Liver (tissue), 10 donors: ENCODE measurements at places on chromosomes 2 and 18. TPM values are rescaled to one million over a fixed set of nuclear protein-coding genes. Genes with fewer than 3 reads are reported as not detected.

DNA sequence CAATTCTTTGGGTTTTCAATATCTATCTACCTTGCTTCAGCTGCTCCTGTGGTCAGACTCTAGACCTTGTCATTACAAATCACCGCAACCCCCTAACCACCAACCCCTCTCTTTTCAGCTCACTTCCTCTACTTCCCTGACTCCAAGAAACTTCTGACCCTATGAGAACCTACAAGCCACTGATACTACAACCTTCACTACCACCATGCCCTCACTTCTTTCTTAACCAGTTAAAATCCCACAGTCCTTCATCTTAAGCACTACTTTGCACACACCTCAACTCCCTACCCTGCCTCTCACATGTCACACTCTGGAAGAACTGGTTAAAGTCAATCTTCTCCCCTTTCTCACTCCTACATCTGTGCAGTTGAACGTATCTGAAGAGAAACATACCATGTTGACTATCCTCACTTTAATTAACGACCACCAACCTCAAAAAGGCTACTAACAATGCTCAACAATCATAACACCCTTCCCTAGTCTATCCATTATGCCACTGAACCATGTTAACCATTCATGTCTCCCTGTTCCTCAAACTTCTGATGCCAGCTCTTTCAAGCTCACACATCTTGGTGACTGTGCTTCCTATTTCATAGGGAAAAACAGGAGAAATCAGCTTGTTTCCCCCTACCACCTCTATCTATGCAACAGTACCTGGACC is 12.6 kb downstream of the EIF2AK3 start:
- no peaks in the 10 kb centered on the region for H3K4me1 ChIP-seq
- no peak overlapping the region for H3K4me3 ChIP-seq
- H3K27me3 ChIP-seq = no peaks in the 10 kb centered on the region
- H3K36me3 ChIP-seq = no peaks in the 10 kb centered on the region
- no peak overlapping the region for H3K27ac ChIP-seq

- no peak overlapping the region for H3K27ac ChIP-seq
- no peak for DNase-seq
- no peaks in the 10 kb centered on the region for H3K4me1 ChIP-seq
- no peaks in the 10 kb centered on the region for H3K36me3 ChIP-seq
- H3K4me3 ChIP-seq = no peak overlapping the region
Measured at GRCh38 chr2:12347066-12347493, 369.7 kb upstream of the TRIB2 start.

DNA sequence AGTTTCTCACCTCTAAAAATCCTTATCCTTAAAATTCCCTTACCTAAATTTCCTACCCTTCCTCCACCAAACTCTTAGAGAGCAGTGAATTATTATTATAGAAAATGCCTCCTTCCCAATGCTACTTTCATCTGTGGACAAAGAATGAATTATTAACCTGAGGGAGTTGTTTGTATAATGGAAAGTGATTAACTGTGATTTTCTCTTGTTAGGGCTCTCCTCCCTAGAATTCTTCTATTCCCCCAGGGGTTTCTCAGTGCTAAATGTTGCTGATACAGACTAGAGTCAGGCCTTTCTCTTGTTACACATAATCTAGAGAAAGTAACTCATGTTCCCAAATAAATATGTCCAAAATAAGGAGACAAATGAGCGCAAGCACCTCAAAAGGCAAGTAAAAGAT is 23.3 kb downstream of the EPB41L5 start:
- no peak overlapping the region for H3K4me3 ChIP-seq
- no peaks in the 10 kb centered on the region for H3K27me3 ChIP-seq
- no peak overlapping the region for H3K27ac ChIP-seq
- H3K4me1 ChIP-seq = peaks cover 12% of the 10 kb centered on the region
- no peak for DNase-seq
- no peaks in the 10 kb centered on the region for H3K36me3 ChIP-seq

- no peaks in the 10 kb centered on the region for H3K4me1 ChIP-seq
- no peaks in the 10 kb centered on the region for H3K27me3 ChIP-seq
- no peak overlapping the region for H3K27ac ChIP-seq
- no peak overlapping the region for H3K4me3 ChIP-seq
- no peak for DNase-seq
Measured at GRCh38 chr2:183935005-183935404, 663.3 kb upstream of the ZNF804A start.

- no peak within 1 kb of the TSS for H3K27ac ChIP-seq
- peaks cover 17% of the 10 kb centered on the region for H3K4me1 ChIP-seq
Measured at GRCh38 chr2:102619414-102620319, at the start of gene SLC9A2. TSS of gene SLC9A2 (plus strand) at chr2:102619553. CDS start at chr2:102619849, 296 bp downstream.

DNA sequence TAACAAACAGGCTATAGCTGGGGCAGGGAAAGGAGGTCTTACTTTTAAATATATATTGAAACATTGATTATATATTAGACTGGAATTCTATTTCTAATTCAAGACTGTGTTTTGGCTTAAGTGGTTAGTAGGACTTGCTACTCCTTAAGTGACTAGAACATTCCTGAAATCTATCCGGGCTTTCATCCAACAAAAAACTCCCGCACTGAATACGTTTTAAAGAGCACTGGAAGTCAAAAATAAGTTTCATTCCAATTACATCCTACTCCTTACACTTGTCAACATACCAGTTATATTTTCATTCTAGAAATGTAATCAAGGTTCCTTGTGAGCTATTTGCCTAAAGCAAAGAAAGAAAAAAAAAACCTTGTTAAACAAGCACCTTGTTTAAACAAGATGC is 204.6 kb downstream of the SP3 start:
- no peak overlapping the region for H3K27ac ChIP-seq
- H3K4me3 ChIP-seq = no peak overlapping the region
- H3K36me3 ChIP-seq = no peaks in the 10 kb centered on the region
- H3K27me3 ChIP-seq = no peaks in the 10 kb centered on the region

DNA sequence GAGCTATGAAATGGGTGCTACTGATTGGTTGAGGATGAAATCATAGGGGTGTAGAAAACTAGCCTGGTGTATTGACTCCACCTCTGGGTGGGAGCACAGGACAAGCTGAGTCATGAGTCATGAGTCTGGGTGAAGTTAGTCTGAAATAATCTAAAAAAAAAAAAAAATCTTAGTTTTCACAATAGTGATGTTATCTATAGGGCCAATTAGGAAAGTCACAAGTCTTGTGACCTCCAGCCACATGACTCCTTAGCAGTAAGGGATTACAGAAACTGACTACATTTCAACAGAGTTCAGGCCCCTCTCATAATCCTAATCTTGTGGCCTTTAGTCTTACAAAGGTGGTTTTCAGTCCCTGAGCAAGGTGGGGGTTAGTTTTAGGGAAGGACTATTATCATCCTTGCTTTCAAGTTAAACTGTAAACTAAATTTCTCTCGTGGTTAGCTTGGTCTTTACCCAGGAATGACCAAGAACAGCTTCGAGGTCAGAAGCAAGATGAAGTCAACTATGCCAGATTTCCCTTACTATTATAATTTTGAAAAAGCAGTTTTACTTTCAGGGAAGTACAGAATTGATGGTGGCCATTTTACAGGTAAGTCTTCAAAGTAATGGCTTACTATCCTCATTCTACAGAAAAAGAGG is 338.0 kb upstream of the GYPC start:
- no peak overlapping the region for H3K4me3 ChIP-seq
- H3K36me3 ChIP-seq = no peaks in the 10 kb centered on the region
- H3K4me1 ChIP-seq = no peaks in the 10 kb centered on the region
- no peak for DNase-seq
- H3K27me3 ChIP-seq = no peaks in the 10 kb centered on the region

DNA sequence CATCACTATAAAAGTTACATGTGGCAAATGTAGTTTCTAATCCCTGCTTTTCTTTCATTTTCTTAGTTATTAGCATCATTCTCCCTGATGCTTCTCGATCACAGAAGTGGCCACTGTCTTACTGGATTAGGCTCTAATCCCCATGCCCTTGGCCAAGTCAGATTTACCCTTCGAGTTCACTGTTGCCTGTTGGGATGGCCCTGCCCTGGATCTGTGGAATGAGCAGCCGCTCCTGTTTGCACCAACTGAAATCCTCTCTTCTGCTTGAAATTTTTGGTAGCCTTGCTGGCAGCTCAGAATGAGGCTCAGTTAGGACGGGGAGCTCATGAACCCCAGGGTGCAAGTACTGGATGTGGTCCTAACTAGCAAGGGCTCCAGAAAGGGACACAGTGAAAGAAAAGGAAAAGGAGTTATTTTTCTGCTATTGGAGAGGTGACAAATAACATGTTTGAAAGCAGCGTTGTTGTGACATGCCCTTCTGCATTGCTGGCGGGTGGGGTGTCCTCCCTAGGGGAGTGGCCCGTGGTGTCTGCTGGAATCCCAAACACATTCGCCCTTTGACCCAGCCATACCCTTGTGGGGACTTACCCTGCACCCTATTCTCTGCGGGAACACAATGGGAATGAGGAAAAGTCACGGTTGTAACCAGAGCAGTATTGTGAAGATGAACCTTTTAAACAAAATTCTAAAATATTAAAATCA is 34.5 kb downstream of the RBFA start:
- no peak overlapping the region for H3K27ac ChIP-seq
- no peaks in the 10 kb centered on the region for H3K27me3 ChIP-seq
- no peaks in the 10 kb centered on the region for H3K4me1 ChIP-seq
- no peak overlapping the region for H3K4me3 ChIP-seq
- DNase-seq = no peak
- H3K36me3 ChIP-seq = no peaks in the 10 kb centered on the region

GRCh38 chr2:102618452-102619413 is 620 bp upstream of the SLC9A2 start:
- H3K4me3 ChIP-seq = no peak overlapping the region
- no peaks in the 10 kb centered on the region for H3K36me3 ChIP-seq
- peaks cover 4% of the 10 kb centered on the region for H3K27me3 ChIP-seq
- no peak overlapping the region for H3K27ac ChIP-seq

- no peaks in the 10 kb centered on the region for H3K36me3 ChIP-seq
- H3K4me1 ChIP-seq = peaks cover 3% of the 10 kb centered on the region
Measured at GRCh38 chr2:179252423-179252822, 12.2 kb downstream of the SESTD1 start.

DNA sequence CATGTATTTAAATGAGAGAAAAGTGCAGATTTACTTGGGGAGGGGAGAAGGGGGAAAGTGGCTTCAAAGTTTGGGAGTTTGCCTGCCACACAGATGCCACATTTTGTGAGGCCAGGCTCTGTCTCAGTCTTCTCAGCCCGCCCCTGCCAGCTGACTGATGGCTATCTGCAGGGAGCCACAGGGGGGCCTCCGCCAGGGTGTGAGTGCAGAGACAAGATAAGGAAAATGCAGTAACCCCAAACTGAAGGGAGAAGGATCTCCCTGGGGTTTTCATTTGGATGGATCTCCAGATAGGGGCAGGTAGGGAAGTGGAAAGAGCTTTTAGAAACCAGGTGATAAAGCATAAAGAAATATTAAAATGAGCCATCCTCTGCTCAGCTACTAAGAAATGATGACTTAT is 128.8 kb downstream of the ZNF521 start:
- no peak overlapping the region for H3K27ac ChIP-seq
- DNase-seq = peak; percentile 76
- H3K4me1 ChIP-seq = no peaks in the 10 kb centered on the region
- no peaks in the 10 kb centered on the region for H3K36me3 ChIP-seq

DNA sequence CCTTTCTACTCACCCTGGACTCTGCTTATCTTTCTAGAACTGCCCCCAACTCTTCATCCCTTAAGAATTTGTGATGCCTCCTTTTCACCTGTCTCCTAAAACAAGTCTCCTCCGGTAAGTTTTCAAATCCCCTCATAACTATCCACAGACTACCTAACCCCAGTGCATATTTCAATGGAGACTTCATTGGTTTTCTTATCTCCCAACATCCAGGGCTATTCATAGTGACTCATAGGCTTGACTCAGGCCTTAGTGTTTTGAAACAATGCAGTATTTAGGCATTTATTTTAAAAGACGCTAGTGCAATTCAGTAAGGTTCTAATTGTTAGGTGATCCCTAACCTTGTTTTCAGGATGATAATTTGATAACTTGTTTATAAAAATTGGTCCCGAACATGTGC is 399.2 kb downstream of the CPS1 start:
- H3K4me3 ChIP-seq = no peak overlapping the region
- no peaks in the 10 kb centered on the region for H3K36me3 ChIP-seq
- H3K4me1 ChIP-seq = no peaks in the 10 kb centered on the region
- no peak overlapping the region for H3K27ac ChIP-seq
- DNase-seq = no peak

GRCh38 chr2:1748741-1749488 is 4.6 kb upstream of the PXDN start:
- no peak for DNase-seq
- no peak overlapping the region for H3K4me3 ChIP-seq
- H3K27me3 ChIP-seq = no peaks in the 10 kb centered on the region
- peaks cover 6% of the 10 kb centered on the region for H3K4me1 ChIP-seq
- H3K27ac ChIP-seq = no peak overlapping the region

- no peak for DNase-seq
- no peak overlapping the region for H3K4me3 ChIP-seq
- H3K4me1 ChIP-seq = no peaks in the 10 kb centered on the region
- H3K36me3 ChIP-seq = no peaks in the 10 kb centered on the region
Measured at GRCh38 chr2:34159901-34160300, 560.8 kb upstream of the FAM98A start.

- no peak for DNase-seq
- no peaks in the 10 kb centered on the region for H3K4me1 ChIP-seq
- H3K27me3 ChIP-seq = no peaks in the 10 kb centered on the region
- no peaks in the 10 kb centered on the region for H3K36me3 ChIP-seq
- H3K4me3 ChIP-seq = no peak overlapping the region
Measured at GRCh38 chr2:175372704-175373701, 191.5 kb upstream of the ATP5MC3 start.

DNA sequence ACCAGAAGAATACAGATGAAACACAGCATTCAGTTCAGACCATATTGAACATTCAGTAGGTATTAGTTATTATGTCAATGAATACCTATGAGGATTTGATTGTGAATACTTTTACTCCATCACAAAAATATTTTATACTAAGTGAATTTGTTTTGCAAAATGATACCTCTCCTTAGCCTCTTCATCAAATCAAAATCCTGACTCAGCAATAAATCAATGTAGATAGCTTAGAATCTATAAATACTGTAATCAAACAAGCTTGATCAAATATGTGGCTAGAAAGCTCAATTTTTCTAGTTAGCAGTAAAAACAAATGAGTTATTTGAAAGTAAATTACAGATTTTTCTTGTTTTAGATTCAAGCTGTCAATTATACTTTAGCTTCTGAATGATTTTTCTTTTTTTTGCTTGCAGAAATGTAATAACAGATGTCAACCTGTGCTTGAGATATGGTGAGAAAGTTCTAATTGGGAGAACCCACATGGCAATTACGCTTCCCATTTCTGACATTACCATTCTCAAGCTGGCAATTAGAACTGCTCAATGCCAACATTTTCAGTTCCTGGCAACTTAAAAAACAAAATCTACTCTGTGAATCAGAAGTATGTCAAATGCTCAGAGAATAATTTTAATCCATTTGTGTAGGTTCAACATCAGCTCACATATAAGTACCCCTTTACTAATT is 109.6 kb downstream of the PRELID3A start:
- no peaks in the 10 kb centered on the region for H3K4me1 ChIP-seq
- no peak overlapping the region for H3K27ac ChIP-seq
- H3K27me3 ChIP-seq = no peaks in the 10 kb centered on the region
- no peaks in the 10 kb centered on the region for H3K36me3 ChIP-seq
- DNase-seq = no peak
- H3K4me3 ChIP-seq = no peak overlapping the region

KLHL30 gene
- 0.08 TPM for total RNA-seq

RNASEH1 gene
- 18.7 TPM for total RNA-seq

TSPYL6 gene
- total RNA-seq = under 0.01 TPM

SCN1A gene
- not detected for total RNA-seq

IL36G gene
- not detected for total RNA-seq

ABCG5 gene
- 58.3 TPM for total RNA-seq

CFC1 gene
- total RNA-seq = not detected

IL1A gene
- 0.05 TPM for total RNA-seq

COL5A2 gene
- total RNA-seq = 11.6 TPM

EML6 gene
- 3.0 TPM for total RNA-seq
